Activated gamma-delta T cell (primary cell): ENCODE measurements at places on chromosomes 12 and 14.

GRCh38 chr12:14845350-14845750 lies 2.0 kb upstream of the ART4 start:
- DNase-seq, result no peak

GRCh38 chr12:79058342-79058741 lies 193.8 kb downstream of the SYT1 start:
- no peak for DNase-seq

- DNase-seq, result no peak
Measured at GRCh38 chr12:2233034-2233433, 180.2 kb downstream of the CACNA1C start.

- no peak for DNase-seq
Measured at GRCh38 chr12:94643606-94644005, 6.8 kb downstream of the TMCC3 start.

DNA sequence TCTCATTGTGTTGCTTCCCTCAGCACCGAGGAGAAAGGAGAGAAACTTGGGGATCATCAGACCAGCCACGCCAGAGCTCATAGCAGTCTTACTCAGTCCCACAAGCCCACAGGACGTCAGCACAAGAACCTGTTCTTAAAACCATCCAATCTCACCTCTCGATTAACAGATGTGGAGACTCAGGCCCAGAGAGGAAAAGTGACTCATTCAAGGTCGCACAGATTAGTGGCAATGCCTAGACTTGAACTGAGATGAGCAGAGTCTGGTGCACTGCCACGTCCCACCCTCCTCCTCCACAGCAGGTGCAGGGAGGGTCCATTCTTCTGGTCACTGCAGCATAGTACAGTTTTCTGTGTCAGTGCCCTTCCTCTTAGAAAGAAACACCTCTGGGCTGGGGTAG lies 154.9 kb upstream of the PZP start:
- no peak for DNase-seq

DNA sequence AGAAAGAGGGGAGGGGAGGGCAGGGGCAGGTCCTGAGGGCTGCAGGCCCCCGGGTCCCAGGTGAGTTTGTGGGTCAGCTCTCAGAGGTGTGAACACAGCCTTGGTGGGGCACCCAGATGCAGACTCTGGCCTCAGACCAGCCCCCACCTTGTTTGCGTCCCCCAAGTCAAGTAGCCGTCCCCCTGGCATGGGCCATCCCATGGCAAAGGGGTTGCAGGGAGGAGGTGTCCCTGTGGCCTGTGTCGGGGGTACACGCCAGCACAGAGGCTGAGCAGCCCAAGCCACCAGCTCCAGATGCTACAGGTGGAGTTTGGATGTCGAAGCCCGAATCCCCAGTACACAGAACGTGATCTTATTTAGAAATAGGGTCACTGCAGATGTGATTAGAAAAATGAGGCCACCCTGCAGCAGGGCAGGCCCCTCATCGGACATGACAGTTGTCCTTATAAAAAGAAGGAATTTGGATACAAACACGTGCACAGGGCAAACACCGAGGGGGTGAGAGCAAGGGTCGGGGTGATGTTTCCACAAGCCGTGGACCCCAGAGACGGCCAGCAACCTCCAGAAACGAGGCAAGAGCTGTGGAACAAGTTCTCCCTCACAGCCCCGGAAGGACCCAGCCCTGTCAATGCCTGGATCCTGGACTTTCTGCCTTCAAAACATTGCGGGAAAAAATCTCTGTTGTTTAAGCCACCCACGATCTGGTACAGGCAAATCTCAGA lies 141.2 kb upstream of the C14orf180 start:
- DNase-seq, result no peak

DNA sequence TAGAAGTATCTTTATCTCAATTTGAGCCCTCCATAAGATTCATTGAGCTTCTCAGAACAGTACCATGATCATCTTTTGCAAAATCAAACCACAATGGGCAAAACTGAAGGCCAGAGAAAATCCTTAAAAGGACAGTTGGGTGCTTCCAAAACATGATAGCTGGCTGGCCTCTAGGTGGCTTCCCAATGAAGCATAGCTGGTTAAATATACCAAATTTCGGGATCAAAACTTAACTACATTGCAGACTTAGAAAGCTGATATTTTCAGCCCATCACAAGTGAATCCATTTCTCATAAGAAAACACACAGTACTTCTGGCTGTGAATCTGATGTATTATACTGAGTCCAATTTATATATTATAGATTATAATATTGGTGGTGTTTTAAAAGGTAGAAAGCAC lies 15.3 kb upstream of the PIK3C2G start:
- no peak for DNase-seq

DNA sequence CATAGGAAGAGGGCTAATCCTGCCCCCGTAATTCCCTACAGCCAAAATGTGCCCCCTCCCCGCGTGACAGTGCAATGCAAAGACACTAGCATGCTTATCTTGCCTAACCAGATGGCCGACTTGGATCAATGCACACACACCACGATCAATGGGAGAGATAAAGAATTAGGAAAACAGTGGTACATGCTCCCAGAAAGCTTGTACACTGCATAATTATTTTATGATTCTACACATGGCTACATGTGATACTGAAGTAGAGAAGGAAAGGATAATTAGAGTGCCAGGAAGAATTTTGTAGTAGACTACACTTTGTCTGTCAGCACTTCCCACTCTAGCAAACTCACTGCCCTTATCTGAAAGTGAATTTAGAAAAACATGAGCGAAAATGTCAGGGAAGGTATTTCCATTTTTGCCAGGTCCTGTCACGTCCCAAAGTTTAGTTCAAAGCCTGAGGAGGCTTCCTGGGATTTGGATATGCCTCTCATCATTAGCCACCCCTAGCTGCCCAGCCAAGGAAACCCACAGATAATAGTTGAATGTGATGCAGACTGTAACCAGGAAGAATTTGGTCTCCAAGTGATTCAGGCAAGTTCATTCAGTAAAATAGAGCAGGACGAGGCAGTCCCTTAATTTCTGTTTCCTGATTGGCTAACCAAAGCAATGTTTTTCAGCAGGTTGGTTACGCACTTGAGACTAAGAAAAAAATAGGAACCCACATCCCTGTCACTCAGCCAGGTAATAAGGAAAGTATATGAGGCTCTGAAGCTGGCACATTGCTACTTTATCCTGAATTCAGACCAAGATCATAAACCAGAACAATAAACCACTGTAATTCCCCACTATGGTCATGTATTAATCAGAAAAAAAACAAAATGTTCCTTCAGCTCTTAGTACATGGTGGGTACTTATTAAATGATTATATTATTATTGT lies 199.6 kb upstream of the OTX2 start:
- no peak for DNase-seq

DNA sequence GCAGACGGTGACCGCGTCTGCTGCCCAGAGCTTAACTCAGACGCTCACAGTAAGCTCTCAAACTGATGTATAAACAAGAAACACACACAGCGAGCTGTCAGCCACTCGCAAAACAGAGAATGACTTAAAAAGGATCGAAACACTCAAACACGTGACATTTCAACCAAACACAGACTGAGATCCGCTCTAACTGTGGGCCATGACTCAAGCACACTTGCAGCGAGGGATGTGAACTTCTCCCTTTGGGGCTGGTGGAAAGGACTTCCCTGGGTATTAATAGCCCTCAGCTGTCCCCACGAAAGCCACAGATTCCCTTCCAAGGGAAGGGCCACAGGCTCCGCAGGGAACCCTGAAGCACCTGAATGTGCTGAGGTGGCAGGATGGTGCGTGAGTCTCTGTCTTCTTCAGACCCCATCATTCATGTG lies 29.1 kb downstream of the CCDC88C start:
- no peak for DNase-seq

- no peak for DNase-seq
Measured at GRCh38 chr14:52020161-52020714, 30.9 kb downstream of the RTRAF start.

DNA sequence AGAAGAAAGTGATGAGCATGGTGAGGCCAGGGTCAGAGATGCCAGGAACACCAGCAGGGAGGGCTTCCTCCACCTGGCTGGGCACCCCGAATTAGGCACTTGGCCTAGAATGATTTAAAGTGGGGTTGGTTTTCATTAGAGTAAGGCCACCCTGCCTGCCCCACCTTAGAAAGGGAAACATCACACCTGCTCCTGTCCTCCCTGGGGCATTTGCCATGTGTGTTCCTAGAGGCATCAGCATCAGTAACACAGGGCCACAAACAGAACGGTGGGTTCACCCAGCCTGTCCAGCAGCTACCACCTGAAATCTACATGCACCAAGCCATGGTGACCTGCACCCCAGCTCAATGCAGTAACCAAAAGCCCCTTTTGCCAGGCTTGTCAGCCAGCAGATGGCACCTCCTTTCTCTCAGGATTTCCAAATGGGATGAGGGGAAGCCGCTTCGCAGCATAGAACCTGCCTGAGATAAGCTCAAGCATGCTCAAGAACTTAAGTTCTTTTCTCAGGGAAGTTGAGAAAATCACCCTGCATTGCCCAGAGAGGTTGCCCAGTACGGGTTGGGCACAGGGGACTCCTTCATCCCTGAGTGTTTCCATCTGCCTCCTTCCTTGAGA lies 338.8 kb downstream of the DPF3 start:
- no peak for DNase-seq

- DNase-seq, result peak; percentile 36
Measured at GRCh38 chr12:121799156-121799841, 4.5 kb upstream of the SETD1B start.
